ENCODE measurements at places on chromosomes 1 and 21. TPM values are rescaled to one million over a fixed set of nuclear protein-coding genes. Genes with fewer than 3 reads are reported as not detected.

Gene LRRIQ3
- 1.1 TPM for polyA plus RNA-seq

Gene CD53
- polyA plus RNA-seq: not detected

Gene CNKSR1
- polyA plus RNA-seq: 9.7 TPM

GRCh38 chr1:231233735-231234417 lies 7.1 kb upstream of the GNPAT start:
- peak; percentile 98 for DNase-seq

DNA sequence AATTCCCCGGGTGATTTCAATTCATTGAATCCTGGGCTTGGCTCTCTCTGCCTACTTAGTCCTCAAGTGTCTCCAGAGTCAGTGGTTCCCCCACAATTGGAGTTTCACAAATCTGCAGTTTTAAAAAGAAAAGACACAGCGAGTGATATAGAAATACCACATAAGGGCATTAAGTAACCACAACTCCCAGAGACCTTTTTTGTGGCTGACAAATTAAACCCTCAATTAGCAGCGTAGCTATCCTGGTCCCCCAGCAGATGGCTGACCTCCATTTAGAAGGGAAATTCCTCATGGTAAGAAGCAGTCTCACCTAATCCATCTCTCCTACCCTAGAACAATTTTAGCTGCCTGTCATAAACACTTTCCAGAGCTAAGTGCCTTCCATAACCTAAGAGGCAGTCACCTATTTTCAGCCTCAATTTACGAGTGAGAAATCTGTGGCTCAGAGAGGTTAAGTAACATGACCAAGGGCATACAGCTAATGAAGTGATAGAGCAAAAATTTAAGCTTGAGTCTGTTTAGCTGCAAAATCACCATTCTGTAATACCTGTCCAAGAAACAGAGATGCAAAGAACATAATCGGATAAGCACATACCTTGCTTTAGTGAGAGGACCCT lies 56.0 kb upstream of the NBPF3 start:
- no peak for DNase-seq

GRCh38 chr1:201013991-201014815 lies 9.3 kb downstream of the KIF21B start:
- DNase-seq: no peak

DNA sequence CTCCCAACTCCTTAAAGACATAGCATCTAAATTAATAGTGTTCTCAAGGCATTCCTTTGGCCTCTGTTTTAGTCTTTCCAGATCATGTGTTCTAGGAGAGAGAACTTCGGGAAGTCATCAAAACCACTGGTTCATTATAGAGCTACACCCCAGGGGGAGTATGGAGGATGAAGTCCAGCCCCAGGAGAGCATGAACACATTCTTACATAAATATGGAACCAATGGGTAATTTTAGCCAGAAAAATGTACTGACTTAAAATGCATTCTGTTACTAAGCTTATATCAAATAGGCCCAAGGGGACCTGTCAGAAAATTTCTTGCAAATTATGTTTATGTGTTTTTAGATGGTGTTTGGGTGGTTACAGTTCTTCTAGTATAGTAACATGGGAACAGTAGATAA lies 165.2 kb downstream of the NTMT2 start:
- no peak for DNase-seq

Gene TAL1
- 0.05 TPM for polyA plus RNA-seq
